ENCODE measurements at places on chromosomes 1 and 21.
A peak's percentile ranks its signal among the peaks of the same experiment; 100 is the strongest.

GRCh38 chr1:54352755-54353154, 53.4 kb downstream of the SSBP3 start:
- no peak for DNase-seq

GRCh38 chr1:99397029-99397428, 132.7 kb downstream of the PLPPR4 start:
- no peak for DNase-seq

GRCh38 chr1:999725-1000356, at the start of gene HES4:
Gene HES4 (minus strand): TSS chr1:1000097. CDS start chr1:999973, 124 bp downstream.
- peak; percentile 85 for DNase-seq

GRCh38 chr1:110433803-110434202, 17.1 kb upstream of the PROK1 start:
- peak; percentile 68 for DNase-seq

DNA sequence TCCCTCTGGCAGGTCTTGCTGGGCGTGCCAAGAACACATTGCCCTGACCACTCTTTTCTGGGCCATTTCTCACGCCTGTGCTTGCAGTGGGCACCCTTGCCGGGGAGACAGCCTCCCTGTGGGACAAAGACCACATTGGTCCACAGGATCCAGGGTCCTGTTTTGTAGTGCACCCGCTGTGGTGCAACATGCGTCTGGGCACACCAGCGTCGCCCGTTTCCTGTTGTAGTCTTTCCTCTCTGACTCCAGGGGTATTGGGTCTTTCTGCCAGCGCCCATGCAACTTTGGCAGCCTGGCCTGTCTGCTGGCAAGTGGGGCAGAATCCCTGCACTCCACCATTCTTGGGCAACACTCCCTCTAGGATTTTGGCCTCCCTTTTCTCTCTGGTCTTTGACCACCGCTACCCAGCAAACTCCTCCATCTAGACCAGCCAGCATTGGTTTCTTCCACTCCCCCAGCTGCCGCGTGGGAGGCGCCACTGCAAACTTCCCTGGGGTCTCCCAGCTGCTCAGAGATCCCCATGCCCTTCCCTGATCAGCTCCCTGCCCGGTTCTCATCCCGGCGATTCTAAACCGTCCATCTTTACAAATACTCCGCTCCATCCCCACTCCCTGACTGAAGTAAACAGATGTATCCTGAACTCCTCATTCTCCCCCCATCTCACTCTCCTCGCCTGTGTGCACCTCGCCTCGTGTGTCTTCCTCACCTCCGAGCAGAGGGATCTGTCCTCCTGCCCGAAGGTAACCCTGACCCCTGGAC, 1.2 kb upstream of the TPRG1L start:
- DNase-seq, result no peak

DNA sequence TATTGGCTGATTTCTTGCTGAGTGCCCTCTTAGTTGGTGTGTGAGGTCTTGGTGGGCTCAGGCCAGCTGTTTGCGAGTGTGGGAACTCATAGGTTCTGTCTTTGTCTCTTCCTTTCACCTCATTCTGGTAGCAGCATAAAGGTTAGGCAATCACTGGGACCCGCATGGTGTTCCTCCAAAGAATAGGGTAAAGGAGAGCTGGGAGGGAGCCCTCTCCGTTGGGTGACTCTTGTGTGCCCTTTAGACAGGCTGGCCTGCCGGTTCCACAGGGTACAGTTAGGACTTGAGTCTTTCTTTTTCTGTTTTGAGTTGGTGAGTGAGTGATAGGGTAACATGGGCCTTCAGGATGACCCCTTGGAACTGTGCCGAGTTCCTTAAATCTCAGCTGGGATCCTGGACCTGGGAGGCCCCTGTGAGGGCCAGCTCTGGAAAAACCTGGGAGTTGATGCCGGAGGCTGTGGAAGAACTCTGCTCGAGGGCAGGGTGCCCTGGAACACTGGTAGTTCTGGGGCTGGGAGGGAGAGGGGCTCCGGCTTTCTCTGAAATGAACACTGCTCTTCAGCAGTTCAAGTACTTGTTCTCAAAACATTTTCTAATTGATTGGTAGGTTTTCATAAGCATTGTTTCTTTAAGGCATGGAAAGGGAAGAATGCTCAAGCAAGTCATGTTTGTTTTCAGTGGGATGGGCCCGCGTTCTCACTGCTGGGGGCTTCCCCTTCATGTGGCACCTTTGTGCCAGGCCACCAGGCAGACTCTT, 2.1 kb upstream of the THAP3 start:
- DNase-seq, result no peak

DNA sequence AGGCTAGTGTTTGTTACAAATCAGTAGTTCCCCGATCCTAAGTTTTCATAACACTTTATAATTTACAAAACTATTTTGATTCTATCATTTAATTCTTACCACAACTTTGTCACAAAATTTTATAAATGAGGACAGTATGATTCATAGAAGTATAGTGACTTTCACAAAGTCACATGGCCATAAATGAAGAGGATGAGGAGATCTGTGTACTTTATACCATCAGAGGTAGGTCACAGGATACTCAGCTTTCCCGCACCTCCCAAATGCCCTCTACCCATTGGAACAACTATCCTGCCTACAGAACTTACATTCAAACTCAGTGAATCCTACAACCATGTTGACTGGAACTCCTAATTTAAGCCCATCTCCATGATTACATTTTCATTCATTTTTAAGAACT, 56.3 kb downstream of the TNFSF4 start:
- DNase-seq, result no peak

GRCh38 chr1:14565090-14565489, 33.4 kb upstream of the KAZN start:
- no peak for DNase-seq

GRCh38 chr1:226886122-226886901, 15.9 kb downstream of the PSEN2 start:
- DNase-seq, result no peak

DNA sequence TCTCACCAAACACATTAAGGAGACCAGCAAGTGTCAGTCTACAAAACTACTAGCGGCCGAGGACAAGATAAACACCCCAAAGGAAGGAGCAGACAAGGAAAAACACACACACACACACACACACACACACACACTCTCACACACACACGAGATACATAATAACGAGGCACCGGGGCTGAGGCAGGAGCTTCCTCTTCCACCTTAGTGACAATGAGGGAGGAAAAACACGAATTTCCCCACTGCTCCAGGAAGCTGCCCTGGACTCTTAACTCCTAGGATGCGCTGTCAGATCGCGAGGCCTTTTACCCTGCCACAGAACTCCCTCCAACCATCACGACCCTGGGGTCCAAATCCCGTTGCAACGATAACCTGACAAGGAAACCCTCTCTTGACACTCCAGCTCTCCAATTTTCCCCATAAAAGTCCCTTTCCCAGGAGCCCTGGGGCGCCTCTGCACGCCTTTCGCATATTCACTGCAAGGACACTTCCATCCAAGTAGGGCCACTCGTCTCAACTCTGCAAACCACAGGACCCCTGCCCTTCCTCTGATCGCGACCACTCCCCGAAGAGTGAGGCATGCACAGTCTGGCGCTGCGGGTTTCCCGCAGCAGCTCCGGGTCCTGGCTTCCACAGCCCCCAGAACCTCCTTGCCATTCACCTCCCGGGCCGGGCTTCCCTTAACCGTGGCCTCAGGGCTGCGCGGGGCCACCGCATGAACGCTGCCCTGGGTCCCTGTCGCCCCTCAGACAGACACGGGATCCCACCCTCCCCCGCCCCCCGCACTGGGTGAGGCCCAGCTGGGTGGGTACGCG, 581 bp downstream of the ETV3 start:
- peak; percentile 57 for DNase-seq

- DNase-seq, result no peak
Observed at GRCh38 chr1:158354255-158354654, 561 bp downstream of the CD1E start.

GRCh38 chr1:224175617-224176016, 7.4 kb upstream of the DEGS1 start:
- DNase-seq, result no peak

GRCh38 chr1:26190373-26190987, at the start of gene CATSPER4:
Gene CATSPER4 (plus strand): TSS chr1:26190602. CDS start chr1:26190628, 26 bp downstream.
- peak; percentile 63 for DNase-seq

DNA sequence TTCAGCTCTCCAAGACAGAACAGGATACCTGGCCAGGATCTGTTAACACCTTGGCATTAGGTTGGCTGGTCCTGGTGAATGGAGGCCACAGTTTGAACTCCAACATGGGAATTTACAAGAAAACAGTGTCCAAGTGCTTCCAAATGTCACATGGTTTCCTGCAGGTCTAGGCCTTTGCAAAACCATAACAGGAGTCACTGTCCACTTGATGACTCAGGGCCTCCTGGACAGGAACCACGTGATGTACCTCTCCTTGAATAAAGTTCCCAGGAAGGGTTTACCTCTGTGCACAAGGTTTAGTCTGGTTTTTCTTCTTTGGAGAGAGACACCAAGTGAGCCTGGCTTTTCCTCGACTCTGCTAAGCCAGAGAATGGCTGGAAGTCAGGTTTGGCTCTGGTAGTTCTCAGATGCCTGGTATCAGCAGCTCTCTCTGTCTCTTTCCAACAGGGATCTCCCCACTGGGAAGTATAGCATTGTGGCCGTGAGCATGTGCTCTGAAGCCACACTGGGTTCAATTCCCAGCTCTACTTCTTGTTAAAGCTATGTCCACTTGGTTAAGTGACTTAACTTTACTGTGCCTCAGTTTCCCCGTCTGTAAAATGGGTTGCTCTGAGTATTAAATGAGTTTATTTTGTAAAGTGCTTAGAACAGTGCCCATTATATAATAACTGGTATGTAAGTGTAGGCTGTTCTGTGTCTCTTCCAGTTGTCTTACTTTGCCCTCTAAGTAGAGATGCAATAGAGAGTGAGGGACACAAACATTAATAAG, 27.3 kb upstream of the TMEM61 start:
- no peak for DNase-seq

- no peak for DNase-seq
Observed at GRCh38 chr1:94884106-94884505, 42.8 kb downstream of the CNN3 start.

DNA sequence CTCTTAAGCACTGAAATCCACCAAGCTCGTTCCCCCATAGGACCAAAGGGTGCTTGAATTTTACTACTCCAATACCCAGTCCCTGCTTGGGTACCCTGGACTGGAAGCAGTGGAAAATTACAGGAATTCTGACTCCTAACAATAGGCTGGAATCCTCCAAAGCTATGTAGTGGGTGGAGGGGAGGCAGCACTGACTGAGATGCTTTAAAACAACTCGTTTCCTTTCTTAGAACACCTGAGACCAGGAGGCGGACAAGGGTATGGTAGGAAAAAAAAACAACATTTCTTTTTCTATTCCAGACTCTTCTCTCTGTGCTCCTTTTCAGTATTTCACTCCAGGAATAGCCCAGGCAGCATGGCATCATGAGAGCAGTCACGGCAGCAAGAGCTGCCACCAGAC, 2.3 kb downstream of the PEF1 start:
- no peak for DNase-seq

GRCh38 chr1:54996359-54996868, 2.3 kb upstream of the BSND start:
- DNase-seq, result peak; percentile 89

GRCh38 chr1:172469717-172470116, 25.8 kb upstream of the PIGC start:
- DNase-seq, result peak; percentile 51

DNA sequence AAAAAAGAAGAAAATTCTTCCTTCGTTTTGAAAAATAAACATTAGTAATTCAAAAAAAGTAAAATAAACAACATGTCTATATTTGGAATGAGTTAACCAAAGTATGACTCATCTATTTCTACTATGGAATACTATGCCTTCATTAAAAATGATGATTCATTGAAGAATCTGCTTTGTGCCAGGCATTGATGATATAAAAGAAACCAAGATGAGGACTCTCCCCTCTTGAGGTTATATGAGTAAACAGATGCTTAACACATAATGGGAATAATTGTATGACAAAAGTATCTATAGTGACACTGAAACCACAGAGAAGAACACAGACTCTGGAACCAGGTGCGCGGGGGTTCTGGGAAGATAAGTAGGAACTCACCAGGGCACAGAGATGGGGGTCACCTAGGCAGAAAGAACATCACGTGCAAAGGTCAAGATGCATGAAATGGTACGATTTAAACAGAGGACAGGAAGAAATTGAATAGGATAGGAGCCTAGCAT, 18.8 kb downstream of the ELF3 start:
- DNase-seq, result peak; percentile 49

- DNase-seq, result peak; percentile 29
Observed at GRCh38 chr21:43639470-43640353, 19.6 kb downstream of the HSF2BP start.

DNA sequence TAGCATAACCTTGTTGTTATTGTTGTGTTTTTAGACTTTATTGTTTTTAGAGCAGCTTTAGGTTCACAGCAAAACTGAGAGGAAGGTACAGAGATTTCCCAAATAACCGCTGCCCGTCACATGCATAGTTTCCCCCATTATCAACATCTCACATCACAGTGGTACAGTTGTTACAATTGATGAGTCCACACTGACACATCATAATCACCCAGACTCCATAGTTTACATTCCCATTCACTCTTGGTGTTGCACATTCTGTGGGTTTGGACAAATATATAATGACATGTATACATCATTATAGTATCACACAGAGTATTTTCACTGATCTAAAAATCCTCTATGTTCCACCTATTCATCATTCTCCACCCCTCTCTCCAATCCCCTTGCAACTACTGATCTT, 25.9 kb upstream of the TOR3A start:
- DNase-seq, result no peak

GRCh38 chr21:35619184-35619583, 441.1 kb downstream of the SETD4 start:
- DNase-seq, result no peak

DNA sequence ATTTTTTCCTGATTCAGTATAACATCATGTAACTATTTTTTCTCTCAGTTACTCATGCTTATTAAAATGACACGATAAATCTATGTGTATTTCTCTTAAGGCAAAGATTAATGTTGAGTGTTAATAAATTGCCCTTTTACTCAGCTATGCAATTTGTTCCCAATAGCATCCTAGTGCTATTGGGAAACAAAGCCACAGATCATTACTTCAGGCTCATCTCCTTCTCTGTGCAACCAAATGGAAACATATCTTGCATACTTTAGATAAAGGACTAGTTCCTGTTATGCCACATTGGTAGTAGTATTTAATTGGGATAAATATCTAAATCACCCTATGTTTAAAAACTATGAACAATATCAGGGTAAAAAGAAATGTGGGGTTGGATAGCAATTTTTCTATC, 106.2 kb downstream of the PLPPR4 start:
- no peak for DNase-seq

GRCh38 chr1:98342566-98342965, 319.0 kb upstream of the SNX7 start:
- DNase-seq, result no peak

DNA sequence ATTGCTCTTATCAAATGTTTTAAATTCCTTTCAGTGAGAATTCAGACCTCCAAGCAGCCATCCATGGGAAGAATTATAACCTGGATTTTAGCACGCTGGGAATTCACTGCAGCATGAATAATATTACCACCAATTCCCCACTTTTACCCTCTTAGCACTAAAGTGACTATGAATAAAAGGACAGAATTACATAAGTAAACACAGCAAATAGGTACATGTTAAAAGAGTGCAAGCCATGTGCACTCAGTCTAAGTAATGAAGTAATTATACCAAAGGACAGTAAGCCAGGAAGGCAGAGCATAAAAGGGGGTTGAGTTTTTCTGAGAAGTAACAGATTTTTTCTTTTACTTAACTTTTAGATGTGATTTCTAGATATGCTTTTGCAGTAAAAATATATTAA, 176.3 kb downstream of the DENND1B start:
- no peak for DNase-seq
